Activated T-helper 1 cell treated with anti-CD3 and anti-CD28 coated beads, Interleukin-2, amount 50 U/mL, for 16 hours (primary cell): ENCODE measurements at places on chromosomes 13 and 19.

- DNase-seq: no peak
Observed at GRCh38 chr13:33250609-33251008, 34.9 kb downstream of the STARD13 start.

DNA sequence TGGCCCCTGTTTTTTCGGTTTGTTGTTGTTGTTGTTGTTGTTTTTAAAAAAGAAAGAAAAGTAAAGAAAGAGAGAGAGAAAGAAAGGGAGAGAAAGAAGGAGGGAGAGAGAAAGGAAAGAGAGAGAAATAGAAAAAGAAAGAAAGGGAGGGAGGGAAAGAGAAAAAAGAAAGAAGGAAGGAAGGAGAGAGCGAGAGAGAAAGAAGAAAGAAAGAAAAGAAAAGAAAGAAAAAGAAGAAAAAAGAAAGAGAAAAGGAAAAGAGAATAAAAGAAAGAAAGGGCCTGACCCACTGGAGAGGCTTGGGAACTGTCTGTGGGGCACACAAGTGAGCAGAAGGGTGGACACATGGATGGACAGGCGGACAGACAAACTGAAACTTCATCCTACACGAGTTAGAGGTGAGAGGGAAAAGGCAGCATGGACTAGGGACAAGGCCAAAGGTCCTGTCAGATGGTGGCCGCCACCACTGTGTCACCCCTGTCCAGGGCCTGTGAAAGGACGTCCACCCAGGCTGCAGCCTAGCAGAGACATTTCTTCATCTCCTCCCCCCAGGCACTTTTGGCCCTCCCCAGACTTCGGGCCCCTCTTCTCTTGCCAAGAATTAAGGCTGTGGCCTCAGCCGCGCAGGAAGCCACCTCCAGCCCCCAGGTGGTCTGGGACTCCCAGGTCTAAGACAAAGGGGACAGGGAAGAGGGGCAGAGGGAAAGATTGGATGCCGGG, 9.1 kb upstream of the BCAM start:
- no peak for DNase-seq

DNA sequence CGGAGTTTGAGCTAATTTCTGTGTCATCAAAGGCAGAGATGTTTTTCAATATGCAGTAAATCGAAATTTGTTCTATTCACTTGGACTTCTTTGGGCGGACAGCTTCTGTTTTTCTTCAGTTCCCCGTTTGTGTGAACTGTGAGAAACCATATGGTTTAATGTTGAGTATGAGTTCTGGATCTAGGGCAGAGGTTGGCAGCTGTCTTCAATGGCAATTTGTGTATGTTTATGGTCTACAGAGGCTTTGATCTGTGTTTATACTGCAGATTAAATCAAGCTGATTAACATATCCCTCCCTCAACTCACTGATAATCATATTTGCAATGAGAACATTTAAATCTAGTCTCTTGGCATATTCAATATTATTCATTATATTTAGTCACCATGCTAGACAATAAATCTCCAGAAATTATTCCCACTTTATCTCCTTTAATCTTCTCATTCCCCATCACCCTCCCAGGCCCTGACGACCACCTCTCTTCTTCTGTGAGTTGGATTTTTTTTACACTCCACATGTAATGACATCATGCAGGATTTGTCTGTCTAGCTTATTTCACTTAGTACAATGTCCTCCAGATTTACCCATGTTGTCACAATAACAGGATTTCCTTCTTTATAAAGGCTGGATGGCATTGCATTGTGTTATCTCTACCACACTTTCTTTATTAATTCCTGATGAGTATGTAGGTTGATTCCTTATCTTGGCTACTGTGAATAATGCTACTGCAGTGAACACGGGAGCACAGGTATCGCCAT, 9.0 kb downstream of the ZNF331 start:
- no peak for DNase-seq

DNA sequence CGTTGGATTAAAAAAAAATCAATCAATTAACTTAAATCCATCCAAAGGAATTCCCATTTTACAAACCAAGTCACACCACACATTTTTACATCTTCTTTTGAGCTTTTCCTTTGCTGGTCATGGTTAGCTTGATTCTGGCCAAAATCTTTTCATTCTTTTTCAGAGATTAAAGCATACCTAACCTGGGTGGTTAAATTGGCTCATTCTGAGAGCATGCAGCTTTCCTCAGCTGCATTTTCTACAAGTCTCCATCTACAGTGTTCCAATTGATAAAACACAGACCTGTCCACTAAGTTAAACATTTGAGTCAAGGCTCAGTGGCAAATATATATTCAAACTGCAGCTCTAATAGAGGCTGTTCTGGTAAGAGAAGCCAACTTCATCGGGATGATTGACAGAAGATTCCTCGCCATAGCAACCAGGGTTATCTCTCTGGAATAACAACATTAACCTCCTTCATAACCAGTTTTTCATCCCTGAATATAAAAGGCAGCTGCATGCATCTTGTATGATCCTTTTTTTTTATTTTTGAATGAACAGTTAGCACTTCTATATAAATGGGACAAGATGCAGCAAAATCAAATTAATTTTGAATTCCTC, 106.2 kb downstream of the DNAJC15 start:
- no peak for DNase-seq

DNA sequence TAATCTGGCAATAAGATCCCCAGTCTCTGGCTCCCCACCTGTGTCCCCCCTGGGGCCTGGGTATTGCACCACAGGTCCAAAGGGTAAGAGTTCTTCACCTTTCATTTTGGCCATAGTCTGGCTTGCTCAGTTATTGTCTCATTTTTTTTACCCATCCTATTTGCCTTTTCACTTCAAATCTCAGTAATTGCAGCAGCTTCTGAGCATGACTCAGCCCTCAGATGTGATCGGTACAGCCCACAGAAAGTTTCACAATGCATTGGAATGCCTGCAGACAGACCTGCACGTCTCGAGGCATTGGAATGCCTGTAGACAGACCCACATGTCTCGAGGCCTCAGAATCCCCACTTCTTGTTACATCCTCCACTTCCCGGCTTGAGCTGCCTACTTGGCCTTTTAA, 173.6 kb downstream of the NUFIP1 start:
- DNase-seq: no peak

DNA sequence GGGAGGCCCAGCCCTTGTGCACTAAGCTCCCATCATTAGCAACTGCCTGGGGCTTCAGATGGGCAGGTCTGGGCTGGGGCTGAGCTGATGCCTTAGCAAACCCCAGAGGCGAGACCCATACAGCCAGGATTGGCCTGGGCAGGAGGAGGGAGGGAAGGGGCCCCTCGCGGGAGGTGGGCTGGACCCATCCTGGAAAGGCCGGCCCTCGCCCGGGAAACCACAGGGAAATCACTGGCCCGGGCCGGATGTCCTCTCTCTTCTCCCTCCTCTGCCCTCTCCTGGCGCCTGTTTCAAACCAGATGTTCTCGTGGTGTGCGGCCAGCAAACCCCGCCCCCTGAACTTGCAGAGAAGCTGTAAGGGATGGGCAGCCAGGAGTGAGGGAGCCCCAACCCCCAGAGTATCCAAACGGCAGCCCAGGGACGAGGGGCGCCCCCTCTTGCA, 43.1 kb downstream of the TMEM255B start:
- no peak for DNase-seq

DNA sequence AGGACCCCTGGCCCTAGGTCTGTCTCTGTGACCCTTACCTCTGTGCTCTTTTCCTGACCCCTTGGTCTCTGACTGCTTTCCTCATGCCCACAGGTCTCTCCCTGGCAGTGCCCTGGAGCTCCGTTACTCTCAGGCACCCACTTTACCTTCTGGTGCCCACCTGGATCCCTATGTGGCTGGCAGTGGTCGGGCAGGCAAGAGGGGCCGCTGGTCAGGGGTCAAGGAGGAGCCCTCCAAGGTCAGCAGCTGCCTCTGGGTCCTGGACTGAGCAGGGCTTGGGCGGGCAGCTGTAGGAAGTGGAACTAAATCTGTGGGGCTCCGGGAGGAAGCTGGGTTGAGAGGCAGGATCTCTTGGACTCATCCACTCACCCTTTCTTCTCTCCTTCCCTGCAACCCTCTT, 16.3 kb downstream of the PPFIA3 start:
- DNase-seq: no peak

DNA sequence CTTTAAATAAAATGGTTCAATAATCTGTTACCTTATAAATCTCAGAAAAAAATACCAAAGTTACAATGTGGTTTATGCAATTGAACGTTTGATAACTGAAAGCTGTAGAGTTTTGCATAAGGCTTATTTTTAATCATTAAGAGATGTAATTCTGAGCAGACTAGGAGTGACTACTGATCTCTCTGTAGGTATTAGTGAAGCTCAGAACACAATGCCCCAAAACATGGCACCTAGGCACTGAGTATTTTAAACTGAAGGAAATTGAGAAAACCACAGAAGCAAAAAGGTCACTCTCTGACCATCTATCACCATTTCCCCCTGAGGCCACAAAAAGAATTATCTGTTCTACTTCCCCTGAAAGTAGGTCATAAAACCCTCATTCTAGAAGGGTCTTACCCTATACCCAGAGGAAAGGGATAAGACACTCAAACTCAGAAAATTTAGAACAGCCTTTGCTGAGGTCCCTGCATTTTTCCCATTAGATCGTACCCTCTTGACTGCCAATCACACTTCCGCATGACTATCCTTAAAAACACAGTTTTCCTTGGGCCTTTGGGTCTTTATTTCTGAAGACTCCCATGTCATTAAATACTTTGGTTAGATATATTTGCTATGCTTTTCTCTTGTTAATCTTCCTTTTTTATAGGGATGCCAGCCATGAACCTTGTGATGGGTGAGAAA, 158.1 kb downstream of the PCDH9 start:
- no peak for DNase-seq

GRCh38 chr13:82439159-82439904, 1442.9 kb downstream of the SLITRK1 start:
- DNase-seq: no peak

- no peak for DNase-seq
Observed at GRCh38 chr19:53958823-53959757, 3.6 kb upstream of the CACNG8 start.

DNA sequence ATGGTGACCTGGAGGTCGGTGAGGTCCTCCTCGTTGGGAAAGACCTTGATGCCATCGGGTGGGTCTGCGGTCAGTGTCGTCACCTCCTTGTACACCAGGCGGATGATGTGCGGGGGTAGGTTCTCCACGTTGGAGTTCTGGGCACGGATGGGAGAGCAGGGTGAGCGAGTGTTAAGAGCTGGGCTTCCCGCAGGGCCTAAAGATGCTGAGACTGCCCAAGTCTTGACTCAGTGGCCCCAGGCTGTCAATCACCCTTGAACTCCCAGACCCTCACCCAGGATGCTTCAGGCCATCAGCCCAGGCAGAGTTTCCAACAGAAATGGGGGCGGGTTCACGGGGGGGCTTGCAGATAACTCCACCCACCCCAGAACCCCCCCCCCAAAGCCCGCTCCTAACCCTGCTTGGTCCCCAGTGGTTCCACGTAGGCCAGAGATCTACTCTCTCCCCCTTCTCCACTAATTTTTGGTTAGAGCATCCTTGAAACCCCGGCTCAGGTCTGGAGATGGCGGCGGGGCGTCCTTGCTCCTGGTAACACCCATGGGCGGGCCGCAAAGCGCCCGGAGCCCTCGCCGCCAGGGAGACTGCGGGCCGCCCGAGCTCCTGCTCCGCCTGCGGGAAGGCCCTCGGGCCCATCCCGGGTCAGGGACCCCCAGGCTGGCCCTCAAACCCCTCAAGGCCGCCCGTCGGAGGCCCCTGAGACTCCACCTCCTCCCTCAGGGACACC, 600 bp downstream of the UBE2S start:
- no peak for DNase-seq

DNA sequence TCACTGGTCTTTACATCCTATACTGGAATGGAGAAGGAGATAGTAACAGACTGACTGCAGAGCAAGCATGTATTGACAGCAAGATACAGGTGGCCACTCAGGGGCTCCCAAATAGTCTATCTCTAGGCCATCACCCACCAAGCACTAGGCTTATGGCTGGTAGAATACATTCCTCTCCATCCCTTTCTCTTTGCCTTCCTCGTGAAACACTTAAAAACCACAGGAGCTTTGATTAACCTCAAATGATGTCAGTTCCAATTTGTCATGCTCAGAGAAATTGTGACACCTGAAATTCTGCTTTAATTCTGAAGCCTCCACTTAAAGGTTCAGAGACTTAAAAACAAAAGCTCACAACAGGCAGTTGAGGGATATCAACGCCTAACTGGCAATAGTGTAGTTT, 17.2 kb downstream of the ENOX1 start:
- DNase-seq: no peak

GRCh38 chr19:2529473-2529918, 53.6 kb downstream of the GADD45B start:
- no peak for DNase-seq

DNA sequence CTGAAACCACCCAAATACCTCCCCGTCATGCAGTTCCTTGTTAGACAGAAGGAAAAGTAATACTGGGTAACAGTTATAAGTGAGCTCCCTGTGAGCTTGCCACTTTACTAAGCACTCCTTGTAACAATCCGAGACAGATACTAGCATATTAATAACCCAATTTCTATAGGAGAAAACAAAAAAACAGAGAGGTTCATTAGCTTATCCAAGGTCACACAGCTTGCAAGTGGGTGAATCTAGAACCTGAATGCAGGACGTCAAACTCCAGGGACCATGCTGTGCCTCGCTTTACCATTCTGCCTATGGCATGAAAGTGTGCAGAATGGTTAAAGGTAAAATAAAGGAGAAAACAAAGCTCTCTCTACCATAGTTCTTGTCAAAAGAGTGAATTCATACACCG, 15.4 kb downstream of the SIGLEC5 start:
- DNase-seq: no peak

- no peak for DNase-seq
Observed at GRCh38 chr13:30577401-30577852, 40.3 kb upstream of the USPL1 start.

GRCh38 chr19:13796301-13797057, 1.2 kb downstream of the ZSWIM4 start:
- DNase-seq: no peak

DNA sequence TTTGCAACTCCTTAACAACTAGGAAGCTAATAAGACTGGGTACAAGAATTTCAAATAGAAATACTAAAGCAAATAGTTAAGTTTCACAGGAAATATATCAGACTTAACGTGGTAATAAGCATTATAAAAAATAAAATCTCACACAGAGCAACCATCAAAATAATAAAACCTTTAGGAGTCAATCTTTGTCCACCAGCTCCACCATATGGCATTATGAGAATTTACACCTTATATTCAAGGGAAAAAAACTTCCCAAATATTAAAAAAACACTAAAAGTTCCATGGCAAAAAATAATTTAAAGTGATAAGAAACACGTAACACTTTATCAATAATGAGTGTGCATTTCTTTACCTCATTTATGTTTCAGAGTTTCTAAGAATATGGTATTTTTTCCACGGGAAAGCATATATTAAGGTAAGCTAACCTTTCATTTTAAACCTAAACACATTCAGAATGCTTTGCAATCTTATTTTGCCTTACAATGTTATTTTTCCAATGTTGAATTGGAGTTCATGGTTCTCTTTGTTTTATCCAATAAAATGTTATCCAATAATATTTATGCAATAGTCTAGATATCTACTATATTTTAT, 423.2 kb upstream of the SGCG start:
- DNase-seq: no peak

GRCh38 chr19:22261596-22261995, 24.6 kb upstream of the ZNF729 start:
- no peak for DNase-seq

- DNase-seq: no peak
Observed at GRCh38 chr19:38538386-38538785, 79.4 kb downstream of the MAP4K1 start.
